ENCODE measurements at places on chromosomes 1 and 21.

DNA sequence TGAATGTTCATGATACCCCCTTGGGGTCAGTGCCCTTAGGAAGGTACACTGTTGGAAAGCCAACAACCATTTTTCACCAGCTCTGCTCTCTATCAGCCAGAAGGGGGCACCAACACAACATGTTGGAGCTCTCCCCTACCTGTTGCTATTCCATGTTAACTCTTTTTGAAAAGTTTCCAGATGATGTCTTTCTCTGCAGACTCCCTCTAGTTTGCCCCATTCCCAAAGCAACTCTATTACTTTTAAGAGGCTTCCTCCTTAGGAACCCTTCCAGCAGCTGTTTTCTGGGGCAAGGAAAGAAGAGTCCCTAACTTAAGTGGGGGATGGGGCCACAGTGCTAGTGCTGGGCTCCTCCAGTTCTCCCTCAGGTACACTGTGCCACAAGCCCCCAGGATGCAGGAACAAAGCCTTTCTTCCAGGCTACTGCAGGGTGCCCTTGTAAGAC, 22.9 kb upstream of the NDC1 start:
- peak; percentile 51 for DNase-seq

DNA sequence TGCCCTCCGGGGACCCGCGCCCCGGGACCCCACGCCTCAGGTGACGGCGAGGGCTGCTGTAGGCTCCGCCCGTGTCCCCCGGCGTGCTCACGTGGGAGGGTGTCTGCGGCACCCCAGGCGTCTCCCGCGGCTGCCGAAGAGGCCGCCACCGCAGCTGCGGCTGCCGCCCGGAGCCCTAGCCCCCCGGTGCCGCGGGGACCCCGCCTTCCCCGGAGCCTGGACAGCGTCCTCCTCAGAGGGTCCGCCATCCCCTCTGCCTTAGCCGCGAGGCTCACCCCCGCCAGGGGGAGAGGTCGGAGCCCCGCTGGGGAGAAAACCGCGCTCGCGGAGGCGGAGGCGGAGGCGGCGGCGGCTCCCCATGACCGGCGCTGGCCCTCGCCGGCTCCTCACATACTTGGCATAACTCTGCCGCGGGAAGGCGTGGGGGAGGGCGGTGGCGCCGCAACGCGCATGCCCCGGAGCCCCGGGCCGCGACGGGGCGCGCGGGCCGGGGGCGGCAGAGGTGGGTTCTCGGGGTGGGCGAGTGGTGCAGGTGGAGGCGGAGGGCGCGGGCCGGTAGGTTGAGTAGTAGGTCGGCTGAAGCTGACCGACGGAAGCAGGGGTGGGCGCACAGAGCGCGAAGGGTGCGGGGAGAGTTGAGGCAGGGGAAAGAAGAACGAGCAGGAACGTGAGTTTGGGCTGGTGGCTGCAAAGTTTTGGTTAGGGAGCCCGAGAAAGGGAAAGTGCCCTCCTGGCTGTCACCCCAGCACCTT, 700 bp upstream of the SYDE2 start:
- peak; percentile 61 for DNase-seq

GRCh38 chr1:107378866-107379265, 238.0 kb downstream of the NTNG1 start:
- DNase-seq: no peak

DNA sequence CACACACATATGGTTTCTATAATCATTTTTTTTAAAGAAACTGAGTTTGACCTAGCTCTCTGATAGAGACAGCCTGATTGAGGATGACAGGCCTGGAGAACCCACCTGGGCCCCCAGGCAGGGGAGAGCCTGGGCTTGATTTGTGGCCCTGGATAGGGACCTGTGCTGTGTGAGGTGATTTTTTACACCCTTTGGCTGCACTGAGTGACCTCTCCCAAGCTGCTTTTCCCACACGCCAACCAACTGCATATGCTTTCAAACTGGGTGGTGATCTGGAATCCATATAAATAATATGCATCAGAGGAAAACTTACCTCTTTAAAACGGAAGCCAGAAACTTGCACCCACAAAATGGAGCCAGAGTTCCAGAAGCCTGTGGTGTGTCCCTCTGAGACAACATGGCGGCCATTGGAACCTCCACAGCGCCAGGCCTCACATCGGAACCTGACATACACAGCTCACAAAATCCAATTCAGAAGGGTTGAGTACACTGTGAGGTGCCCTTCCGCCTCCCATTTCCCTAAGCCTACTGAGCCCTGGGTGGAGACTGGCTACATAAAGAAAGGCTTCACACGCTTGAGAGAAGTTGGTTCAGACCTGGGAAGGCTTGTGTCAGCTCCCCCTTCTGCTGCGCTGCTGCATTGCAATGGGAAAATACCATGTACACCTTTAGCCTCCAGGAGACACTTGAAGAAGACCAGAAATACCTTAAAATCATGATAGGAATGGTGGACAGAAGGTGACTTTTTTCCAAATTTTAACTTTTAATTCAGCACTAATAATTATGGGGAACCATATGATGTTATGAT, 160.7 kb downstream of the HHIPL2 start:
- DNase-seq: no peak

DNA sequence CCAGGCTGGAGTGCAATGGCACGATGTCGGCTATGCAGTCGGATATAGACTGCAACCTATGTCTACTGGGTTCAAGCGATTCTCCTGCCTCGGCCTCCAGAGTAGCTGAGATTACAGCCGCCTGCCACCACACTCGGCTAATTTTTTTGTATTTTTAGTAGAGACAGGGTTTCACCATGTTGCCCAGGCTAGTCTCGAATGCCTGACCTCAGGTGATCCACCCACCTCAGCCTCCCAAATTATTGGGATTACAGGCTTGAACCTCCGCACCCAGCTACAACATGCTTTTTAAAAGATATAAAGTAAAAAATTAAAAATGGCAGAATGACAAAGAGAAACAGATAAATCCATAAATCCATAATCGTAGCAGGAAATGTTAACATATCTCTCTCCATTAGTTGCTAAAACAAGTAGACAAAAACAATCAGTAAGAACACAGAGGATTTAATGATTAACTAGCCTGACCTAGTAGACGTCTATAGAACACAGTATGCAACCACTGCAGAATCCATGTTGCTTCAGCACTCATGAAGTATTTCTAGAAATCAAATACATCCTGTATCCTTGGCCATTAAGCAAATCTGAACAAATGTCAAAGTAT, 59.9 kb upstream of the SPOCD1 start:
- no peak for DNase-seq

DNA sequence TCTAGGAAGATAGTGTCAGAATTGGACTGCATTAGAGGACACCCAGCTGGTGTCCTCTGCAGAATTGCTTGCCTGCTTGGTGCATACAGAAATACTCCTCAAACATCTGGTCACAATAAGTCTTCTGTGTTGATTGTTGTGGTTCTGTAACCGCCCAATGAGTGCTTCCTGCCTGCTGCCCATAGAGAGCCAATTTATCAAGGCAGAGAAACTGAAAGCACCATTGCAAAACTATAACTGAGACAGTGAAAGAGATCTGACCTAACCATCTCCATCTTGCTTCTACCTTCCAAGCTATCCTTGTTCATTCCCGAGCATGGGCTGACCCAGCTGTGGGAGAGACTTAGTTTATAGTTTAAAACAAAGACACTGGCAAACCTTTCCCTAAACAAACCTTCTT, 462.4 kb upstream of the RGS18 start:
- DNase-seq: no peak

DNA sequence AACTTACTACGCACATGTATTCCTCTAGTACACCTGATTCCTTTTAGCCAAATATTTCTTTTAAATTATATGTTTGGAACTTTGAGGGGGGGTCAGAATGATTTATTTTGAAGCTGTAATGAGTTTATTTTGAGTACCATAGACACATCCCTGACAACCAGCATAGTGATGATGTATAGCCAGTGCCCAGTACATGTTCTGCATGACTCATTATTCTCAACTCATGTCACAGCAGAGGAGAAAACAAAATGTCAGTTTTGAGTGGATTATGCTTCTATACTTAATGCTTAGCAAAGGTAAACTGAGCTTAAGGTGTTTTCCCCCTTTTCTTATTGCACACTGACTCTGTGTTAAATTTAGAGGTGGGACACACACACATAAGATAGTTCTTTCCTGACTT, 22.4 kb upstream of the LEPR start:
- no peak for DNase-seq

GRCh38 chr1:20404466-20404865, 81.5 kb downstream of the CAMK2N1 start:
- DNase-seq: no peak

- peak; percentile 93 for DNase-seq
These were observed 10.9 kb downstream of the ERRFI1 start for GRCh38 chr1:8015036-8015808.

- DNase-seq: no peak
These were observed 42.6 kb downstream of the C1orf198 start for GRCh38 chr1:230825761-230826160.

GRCh38 chr1:161420763-161421455, 53.2 kb upstream of the CFAP126 start:
- no peak for DNase-seq

- DNase-seq: no peak
These were observed 238.4 kb downstream of the GPR52 start for GRCh38 chr1:174686213-174686612.

GRCh38 chr1:213864091-213864490, 123.7 kb upstream of the PROX1 start:
- no peak for DNase-seq

DNA sequence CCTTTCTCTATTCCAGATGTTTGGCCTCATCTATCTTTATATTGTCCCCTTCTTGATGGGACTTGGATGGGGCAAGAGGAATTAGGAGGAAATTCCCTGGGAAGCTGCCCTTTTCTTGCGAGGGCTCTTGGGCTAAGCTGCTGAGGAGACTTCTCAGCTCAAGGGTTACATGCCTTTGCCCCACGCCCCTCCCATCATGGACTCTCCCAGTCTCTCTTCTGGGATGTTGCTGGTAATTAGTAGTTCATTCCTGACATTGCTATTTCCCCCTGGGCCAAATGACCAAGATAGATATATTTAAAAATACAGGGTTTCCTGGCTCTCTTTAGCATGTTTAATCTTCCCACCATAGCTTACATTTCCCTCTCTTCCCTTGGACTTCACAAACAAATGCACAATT, 90.6 kb upstream of the RALGPS2 start:
- DNase-seq: no peak

GRCh38 chr1:61125263-61125662, 42.9 kb downstream of the NFIA start:
- peak; percentile 43 for DNase-seq

DNA sequence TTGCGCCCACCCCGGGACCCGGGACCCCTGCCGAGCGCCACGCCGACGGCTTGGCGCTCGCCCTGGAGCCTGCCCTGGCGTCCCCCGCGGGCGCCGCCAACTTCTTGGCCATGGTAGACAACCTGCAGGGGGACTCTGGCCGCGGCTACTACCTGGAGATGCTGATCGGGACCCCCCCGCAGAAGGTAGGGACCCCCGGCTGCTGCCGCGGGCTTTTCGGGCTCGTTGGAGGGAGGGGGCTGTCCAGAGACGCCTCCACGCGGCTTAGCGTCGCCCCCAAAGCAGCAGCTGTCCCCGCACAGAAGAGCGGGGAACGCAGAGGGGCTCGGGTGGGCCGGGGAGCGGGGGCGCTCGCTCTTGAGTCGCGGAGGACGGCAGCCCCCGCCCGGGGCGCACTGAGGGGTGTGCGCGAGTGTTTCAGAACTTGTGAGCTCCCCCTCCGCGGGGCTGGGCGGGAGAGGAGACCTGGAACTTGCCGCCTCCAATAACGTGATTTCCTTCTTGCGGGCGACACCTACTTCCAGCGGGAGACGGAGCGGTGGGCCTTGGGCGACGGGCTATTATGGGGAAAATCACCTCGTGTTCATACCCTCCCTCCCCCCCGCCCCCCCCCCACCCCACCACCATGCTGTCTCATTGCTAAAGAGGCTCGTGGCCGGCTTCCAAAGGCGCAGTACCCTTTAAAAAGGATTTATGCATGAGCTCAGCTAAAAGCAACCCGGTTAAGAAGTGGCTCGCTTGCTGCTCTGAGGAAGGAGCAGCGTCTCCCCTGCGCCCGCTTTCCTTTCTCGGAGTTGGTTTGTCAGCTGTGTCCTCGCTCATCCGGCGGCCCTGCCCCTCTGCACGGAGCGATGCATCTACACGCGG, 664 bp downstream of the BACE2 start:
- DNase-seq: peak; percentile 41

- DNase-seq: no peak
These were observed 120.3 kb upstream of the TMPRSS2 start for GRCh38 chr21:41628256-41628655.

DNA sequence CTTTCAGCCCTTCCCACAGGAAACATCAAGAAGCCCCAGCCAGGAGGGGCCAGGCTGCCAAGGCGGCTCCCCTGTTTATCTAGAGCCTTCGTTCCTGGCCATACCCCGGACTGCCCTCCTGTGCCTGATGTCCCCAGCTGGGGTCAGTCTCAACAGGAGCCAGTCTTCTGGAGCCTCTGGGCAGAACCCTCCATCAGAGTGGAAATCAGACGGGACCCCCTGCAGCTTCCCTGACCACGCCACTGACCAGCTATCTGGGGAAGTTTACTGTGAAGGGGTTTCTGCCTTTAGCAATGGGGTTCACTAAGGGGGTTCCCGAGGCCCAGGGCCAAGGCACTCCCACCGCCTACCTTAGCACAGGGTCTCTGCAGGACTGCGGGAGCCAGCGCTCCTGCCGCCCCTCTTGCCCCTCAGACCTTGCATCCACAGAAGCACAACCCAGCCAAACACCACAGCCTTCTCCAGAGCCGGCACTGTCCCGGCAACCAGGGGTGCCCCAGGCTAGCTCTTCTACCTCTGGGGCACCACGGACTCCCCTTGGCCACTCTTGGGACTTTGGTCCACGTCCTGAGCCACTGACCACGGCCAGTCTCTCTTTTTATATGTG, 3.5 kb upstream of the MTFR1L start:
- DNase-seq: no peak

GRCh38 chr1:207240325-207241101, 81.0 kb upstream of the CD55 start:
- DNase-seq: peak; percentile 59

DNA sequence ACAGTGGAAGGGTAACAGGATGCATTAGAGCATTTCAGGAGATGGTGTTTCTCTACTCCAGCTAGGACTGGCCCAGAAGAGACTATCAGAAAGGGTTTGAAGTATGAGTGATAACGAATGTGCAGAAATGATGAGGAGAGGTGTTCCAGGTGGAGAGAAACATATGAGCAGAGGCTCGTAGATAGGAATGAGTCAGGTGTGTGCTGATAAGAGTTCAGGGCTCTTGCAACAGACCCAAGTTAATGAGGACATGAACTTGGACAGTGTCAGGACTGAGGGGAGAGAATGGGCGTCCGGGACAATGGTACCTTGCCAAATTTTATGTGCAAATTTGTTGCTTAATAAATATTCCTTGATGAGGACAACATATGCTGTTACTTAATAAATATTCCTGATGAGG, 183.9 kb upstream of the NFIA start:
- no peak for DNase-seq

- no peak for DNase-seq
These were observed 50.2 kb downstream of the PCNX2 start for GRCh38 chr1:233245191-233245765.

- DNase-seq: no peak
These were observed 36.3 kb downstream of the SPRTN start for GRCh38 chr1:231374394-231374793.

Measured in endothelial cell of umbilical vein (primary cell).